ENCODE measurements at places on chromosomes 2 and 18.

- no peak for DNase-seq
These were observed 6.2 kb upstream of the EHD3 start for GRCh38 chr2:31227711-31228125.

- DNase-seq = no peak
These were observed 166.5 kb upstream of the SPOPL start for GRCh38 chr2:138335036-138335435.

GRCh38 chr2:26074676-26075075, 40.8 kb downstream of the RAB10 start:
- no peak for DNase-seq

GRCh38 chr2:218406949-218407618, 7.4 kb downstream of the CTDSP1 start:
- no peak for DNase-seq

- DNase-seq = no peak
These were observed 187.6 kb downstream of the KCNS3 start for GRCh38 chr2:18066066-18066465.

All from Panc1 (cell line).